Stimulated activated effector memory CD8-positive, alpha-beta T cell treated with anti-CD3 and anti-CD28 coated beads, Interleukin-12 subunit alpha, Interleukin-12 subunit beta, amount 100 ng/mL, for 72 hours (primary cell): ENCODE measurements at places on chromosomes 7 and 10.

- no peak for DNase-seq
Observed at GRCh38 chr7:44760034-44760580, 11.5 kb downstream of the ZMIZ2 start.

- DNase-seq = no peak
Observed at GRCh38 chr7:38584443-38585210, 46.5 kb downstream of the AMPH start.

DNA sequence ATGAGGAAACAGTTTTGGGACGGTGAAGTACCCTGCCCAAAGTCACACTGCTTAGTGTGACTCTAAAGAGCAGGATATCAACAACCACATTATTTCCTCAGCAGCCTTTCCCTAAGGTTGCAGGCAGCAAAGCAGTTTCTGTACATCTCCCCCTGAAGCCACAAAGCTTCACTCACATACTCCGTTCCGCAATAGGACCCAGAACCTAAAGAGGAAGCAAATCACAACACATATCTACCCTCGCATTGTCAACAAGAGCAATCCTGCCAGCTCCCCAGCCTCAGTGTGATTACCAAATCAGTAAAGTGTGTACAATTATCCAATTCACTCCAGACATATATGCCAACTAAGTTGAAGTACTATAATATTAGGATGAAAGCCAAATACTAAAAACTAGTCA, 30.8 kb downstream of the VAX1 start:
- no peak for DNase-seq

DNA sequence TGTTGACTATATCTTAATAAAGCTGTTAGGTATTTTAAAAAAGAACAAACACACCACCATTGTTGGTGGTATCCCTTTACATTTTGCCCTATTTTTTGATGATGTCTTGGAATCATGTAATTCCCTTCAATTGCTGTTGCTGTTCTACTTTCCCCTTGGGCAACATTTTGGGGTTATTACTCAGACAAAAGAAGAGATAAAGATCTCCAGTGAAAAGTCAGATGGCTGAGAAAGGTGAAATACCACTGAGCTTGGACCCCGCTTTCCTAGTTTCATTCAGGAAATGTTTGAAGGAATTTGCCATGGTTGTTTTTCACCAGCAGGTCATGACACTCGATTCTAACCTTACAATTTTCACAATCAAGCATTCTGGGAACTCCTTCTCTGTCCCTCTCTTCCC, 84.6 kb downstream of the MACC1 start:
- no peak for DNase-seq

DNA sequence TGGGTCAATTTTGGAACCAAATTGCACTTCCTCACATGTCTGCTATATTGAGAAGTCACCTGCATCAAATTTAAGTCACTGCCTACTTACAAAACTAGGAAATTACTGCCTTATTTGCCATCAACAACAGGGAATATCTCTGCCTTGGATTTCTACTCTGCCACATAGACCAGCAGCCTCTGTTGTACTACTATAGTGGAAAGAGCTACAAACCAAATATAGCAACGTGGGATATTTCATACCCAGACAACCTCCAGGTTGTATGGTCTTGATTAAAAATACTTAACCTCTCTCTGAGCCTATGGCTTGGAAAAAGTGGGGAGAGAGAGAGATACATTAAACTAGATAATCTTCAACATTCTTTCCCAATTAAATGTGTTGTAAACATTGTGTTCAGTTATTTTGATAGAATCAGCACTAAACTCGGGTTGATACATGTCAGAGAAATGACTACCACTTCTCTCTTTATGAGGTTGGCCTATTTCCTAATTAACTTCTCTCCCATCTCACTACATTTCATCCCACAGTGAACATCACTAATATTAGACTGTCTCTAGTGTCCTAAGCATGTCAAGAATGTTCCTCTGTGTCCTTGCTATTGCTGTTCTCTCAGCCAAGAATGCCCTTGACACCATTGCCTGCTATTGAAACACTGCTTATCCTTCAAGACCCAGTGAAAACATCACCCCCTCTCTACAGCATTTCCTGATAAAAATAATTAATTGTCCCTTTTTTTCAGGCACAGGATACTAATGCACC, 421.2 kb downstream of the IPMK start:
- DNase-seq = no peak

- no peak for DNase-seq
Observed at GRCh38 chr7:82443547-82444219, at the start of gene CACNA2D1. Gene CACNA2D1 (minus strand): TSS chr7:82443777.

DNA sequence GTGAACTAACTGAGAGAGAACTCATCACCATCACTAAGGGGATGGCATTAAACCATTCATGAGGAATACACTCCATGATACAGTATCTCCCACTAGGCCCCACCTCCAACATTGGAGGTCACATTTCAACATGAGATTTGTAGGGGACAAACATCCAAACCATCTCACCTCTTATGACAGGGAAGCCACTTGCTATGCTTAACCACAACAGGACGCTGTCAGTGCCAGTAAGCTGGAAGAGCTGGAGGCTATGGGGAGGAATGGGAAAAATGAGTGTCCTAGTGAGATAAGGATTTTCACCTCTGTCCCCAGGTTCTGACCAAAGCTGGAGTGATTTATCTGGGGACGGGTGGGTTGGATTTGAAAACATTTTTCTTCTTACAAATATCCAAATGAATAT, 17.6 kb downstream of the PLCE1 start:
- DNase-seq = no peak

GRCh38 chr7:29825775-29826529, 19.6 kb downstream of the WIPF3 start:
- DNase-seq = no peak

- DNase-seq = no peak
Observed at GRCh38 chr10:125264757-125265578, 104.6 kb upstream of the CTBP2 start.

GRCh38 chr7:65382452-65382851, 8.8 kb downstream of the ZNF92 start:
- DNase-seq = no peak
